ENCODE measurements at places on chromosomes 11 and 22.
A peak's percentile ranks its signal among the peaks of the same experiment; 100 is the strongest.

GRCh38 chr22:19871845-19872778, 17.4 kb upstream of the GNB1L start:
- no peak for DNase-seq

DNA sequence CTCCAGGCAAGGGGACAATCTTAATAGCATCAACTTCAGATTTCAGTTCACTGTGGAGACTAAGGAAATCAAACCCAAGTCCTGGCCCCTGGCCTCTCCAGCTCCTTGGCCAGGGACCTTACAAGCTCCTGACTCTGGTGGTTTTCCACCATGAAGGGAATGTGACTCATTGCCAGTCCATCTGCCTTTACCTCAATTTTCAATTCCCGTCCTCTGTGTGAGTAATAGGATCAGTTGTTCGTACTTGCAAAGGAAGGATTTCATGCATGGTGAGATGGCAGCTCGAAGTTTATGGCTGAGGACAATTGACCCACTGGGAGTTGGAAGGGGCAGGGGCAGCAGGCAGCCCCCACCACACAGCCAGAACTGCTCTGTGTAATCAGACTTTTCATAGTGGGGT, 42.5 kb downstream of the INSC start:
- no peak for DNase-seq

DNA sequence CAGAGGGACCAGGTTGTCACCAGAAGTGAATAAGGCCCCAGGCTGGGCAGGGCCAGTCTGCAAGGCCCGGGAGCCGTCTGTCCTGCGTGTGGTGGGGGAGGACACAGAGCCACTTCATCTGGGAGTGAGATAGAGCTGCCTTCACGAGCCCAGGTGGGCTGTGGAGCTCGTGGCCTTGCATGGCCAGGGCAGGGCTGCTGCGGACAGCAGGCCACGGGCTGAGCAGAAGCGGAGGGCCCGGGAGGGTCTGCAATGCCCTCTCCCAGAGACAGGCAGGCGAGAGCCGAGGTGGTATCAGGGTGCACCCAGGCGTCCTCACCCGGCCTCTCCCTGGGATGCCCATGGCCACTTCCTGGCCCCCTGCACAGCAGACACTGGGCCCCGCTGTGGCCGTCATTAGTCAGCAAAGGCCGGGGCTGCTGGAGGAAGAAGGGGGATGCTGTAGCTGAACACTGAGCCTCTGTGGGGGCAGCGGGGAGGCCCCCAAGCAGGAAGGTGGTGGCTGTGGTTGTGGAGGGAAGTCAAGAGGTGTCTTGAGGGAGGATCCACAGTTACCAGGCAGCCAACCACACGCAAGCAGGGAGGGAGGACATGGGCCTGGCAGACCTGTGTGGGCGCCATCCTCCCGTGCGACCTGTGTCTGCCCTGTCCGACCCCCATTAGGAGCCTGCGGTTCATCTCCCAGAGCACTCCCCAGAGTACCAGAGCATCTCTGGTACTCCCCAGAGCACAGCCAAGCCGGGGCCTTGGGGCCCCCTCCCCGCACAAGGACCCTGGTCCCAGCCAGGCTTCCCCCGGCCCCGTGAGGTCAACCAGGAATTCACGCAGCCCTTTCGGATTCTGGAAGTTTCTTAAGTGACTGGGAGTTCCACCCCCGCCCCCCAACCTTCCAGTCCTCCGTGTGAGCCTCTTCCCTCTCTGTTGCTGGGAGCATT, 1109.5 kb downstream of the BRD1 start:
- no peak for DNase-seq

- peak; percentile 56 for DNase-seq
These were observed 208.6 kb downstream of the DBX1 start for GRCh38 chr11:19951558-19952115.

DNA sequence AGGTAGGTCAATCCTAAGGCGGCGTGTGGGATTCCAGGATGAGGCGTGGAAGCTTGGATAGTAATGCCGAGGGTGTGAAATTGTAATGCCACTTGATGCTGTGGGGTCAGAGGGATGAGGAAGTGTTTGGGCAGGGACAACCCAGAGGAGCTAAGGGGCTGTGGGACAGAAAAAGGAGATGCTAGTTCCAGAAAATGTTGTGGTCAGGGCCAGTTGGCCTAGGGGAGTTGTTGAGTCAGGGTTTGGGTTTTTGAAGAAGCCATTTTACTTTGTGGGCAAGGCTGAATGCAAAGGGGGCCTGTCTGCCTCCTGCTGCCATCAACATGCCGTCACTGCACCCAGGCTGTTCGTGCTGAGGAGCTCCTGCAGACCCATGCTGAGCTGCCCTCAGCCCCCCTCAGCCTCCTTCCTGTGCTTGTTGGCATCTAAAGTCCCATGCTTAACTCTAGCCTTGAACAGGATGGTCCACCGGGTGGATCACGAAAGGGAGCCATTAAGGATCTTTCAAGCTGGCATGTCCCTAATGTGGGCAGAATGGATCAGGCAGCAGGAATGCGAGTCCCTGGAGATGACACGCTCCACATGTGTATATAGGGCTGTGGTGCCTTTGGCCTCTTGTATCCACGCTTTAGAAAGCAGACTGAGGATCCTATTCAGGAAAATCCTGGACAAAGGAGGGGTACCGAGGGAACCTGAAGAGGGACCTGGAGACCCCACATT, 2.1 kb downstream of the C11orf16 start:
- DNase-seq: no peak

- DNase-seq: peak; percentile 90
These were observed 83.6 kb upstream of the CRTAM start for GRCh38 chr11:122754553-122755322.

GRCh38 chr22:18156878-18157713, 7.1 kb downstream of the USP18 start:
- DNase-seq: peak; percentile 44

DNA sequence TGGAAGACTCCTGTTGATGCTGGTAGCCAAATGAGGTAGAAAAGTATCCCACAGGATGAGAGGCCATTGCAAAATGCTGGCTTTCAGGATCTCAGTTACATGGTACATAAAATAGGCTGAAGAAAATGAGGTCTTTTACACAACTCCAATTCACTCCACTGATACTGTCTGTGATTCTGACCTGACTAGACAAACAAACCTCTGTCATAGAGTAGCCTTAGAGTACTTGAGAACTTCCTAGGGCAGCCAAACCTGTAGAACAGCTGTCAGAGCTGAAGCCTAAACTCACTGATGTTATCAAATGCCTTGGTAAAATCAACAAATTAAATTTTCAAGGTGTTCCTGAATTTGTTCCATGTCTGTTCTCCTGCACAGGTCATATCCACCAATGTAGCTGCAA, 26.2 kb upstream of the POGLUT3 start:
- DNase-seq: no peak

DNA sequence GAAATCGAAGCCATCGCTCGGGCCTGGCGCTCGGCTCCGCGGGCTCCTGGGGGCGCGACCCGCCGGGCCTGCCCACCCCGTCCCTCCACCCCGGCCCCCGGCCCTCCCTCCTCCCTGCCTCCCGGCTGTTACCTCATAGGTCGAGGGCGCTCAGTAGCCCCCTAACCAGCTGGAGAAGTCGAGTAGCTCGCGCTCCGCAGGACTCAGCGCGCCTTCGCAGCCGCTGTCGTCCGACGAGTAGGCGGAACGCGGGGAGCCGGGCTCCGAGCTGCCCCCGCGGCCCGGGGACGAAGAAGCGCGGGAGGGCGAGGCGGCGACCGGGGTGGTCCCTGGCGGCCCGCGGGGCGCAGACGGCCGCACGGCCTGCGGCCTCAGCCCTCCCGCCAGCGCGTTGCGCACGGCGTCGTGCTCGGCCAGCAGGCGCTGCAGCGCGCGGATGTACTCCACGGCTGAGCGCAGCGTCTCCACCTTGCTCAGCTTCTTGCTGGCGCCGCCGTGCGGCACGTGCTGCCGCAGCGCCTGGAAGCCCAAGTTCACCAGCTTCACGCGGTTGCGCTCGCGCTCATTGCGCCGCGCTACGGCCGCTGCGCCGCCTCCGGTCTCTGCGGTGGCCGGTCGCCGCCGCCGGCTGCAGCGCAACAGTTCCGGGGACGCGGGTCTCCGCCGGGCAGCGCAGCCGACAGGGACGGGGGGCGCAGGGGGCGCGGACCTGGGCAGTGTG, 627 bp downstream of the ASCL2 start:
- no peak for DNase-seq

DNA sequence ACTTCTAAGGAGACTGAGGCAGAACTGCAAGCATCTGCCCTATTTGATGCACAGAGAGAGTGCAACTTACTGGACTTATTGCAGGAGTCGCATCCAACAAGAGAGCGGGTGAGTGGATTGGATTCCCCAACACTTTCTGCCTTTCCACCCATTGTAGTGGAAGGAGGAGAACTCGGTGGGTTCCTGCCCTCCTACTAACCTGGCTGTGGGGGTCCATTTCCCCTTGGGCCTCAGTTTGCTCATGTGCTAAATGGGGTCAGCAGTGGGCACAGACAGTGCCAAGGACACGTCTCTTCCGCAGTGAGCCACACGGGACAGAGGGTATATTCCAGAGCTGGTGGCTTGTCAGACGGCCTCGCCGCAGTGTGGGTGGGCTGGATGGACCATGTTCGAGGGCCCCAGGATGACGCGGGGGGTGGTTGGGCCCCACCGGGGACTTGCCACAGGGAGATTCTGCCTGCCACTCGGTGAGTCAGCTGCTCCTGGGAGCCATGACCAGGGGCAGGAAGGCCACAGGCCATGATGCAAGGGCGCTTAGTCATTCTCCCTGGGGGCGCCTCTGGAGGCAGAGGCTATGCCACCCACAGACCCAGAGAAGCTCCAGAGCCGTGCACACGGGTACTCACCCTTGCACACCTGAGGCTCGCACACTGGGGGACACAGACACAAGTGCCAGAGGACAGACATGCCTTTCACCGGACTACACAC, 8.2 kb downstream of the ALX4 start:
- DNase-seq: no peak

- no peak for DNase-seq
These were observed 13.2 kb downstream of the TP53AIP1 start for GRCh38 chr11:128929468-128929867.

DNA sequence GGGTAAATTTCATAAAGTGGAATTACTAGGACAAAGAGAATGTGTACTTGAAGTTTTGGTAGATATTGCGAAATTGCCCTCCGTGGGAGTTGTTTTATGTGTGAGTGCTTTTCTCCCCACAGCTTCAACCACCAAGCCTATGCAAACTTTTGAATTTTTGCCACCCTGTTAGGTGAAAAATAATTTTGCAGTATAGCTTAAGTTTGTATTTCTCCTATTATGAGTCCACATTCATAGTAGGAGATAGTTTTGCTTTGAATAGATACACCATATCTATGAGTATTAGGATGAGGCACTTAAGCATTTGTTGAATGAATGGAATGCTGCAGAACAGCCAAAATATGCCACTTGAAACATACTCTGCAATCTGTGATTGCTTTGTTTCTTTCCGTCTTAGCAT, 43.6 kb downstream of the UVRAG start:
- DNase-seq: peak; percentile 51

GRCh38 chr11:75476739-75477613, 44.0 kb upstream of the KLHL35 start:
- no peak for DNase-seq

DNA sequence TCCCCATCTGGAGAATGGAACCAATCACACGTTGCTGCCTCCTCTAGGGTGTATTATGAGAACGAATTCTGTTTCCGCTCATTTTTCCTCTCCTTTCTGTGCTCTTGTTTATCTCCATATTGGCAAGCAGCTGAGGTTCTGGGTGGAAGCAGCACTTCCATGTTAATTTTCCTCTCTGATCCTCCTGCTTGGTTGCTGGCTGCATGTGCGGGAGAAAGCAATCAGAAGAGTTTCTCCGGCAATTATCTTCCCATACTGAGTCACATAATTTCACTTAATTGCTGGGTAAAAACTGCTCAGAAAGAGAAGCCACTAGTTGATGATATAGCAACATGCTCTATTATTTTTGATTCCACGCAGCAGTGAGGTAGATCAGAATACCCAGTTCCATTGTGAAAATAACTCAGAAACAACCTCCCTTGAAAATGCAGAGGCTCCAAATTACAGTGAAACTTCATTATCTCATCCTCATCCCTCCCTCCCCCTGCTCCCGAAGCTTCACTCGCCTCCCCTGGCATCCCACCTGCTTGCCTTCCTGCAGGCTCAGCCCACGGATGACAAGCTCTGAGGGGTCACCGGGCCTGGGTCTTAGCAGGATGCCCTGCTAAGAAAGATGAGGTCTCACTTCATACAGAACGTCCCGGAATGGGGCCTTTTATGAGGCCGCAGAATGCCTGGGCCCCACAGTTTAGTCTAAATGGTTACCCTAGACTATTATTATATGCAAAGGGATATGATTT, 20.4 kb downstream of the FXYD6 start:
- no peak for DNase-seq

GRCh38 chr11:74001822-74002286, 7.0 kb downstream of the UCP3 start:
- DNase-seq: no peak

GRCh38 chr11:20351136-20351535, 12.4 kb upstream of the HTATIP2 start:
- no peak for DNase-seq

GRCh38 chr11:34707462-34707840, 86.6 kb downstream of the EHF start:
- DNase-seq: no peak

- no peak for DNase-seq
These were observed 15.5 kb downstream of the OTUB1 start for GRCh38 chr11:64001484-64002420.

GRCh38 chr11:101442936-101443521, 140.8 kb downstream of the TRPC6 start:
- no peak for DNase-seq

- DNase-seq: no peak
These were observed 6.0 kb upstream of the LRRC10B start for GRCh38 chr11:61502522-61502921.

- no peak for DNase-seq
These were observed 12.3 kb downstream of the CD44 start for GRCh38 chr11:35151241-35151640.

GRCh38 chr22:31956360-31956759, 12.0 kb downstream of the YWHAH start:
- no peak for DNase-seq

- no peak for DNase-seq
These were observed 43.1 kb downstream of the TYR start for GRCh38 chr11:89220684-89221339.

- DNase-seq: no peak
These were observed 364.7 kb downstream of the METTL15 start for GRCh38 chr11:28472904-28473303.

DNA sequence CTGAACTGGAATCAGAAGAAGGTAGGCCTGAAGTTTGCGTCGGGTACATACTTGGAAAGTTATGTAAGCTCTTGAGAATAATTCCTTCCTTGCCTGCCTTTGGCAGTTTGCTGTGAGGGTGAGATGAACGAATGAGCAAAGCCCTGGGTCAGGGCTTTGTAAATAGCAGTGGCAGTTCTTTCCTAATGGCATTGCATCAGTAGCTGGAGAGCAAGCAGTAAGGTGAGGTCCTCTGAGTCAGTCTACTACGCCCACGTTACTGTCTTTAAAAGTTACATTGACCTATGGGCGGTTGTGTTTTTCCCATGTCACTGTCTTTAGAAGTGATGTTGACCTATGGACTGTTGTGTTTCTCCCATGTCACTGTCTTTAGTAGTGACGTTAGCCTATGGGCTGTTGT, 179.1 kb upstream of the E2F8 start:
- DNase-seq: no peak

All from foreskin melanocyte (primary cell).